ENCODE measurements at places on chromosomes 2 and 18. TPM values are rescaled to one million over a fixed set of nuclear protein-coding genes. Genes with fewer than 3 reads are reported as not detected.

The DYNAP gene
- not detected for total RNA-seq

The NGEF gene
- total RNA-seq, result 0.38 TPM

The SPDYA gene
- total RNA-seq, result 0.53 TPM

The GCKR gene
- total RNA-seq, result 3.5 TPM

The FAM110C gene
- under 0.01 TPM for total RNA-seq
